Smooth muscle cell of the umbilical artery (primary cell): ENCODE measurements at places on chromosomes 13 and 19. TPM values are rescaled to one million over a fixed set of nuclear protein-coding genes. Genes with fewer than 3 reads are reported as not detected.

Gene PTPRH
- 4.2 and 5.0 TPM in 2 replicates for total RNA-seq

Gene DCLK1
- total RNA-seq, result 4.5 and 7.4 TPM in 2 replicates

Gene PGLYRP1
- not detected in 2 replicates for total RNA-seq

Gene LMTK3
- total RNA-seq, result 1.7 and 2.1 TPM in 2 replicates

Gene FBN3
- total RNA-seq, result not detected in 2 replicates

Gene PROZ
- total RNA-seq, result not detected in 2 replicates

Gene HNRNPUL1
- 60.6 and 119 TPM in 2 replicates for total RNA-seq

Gene CACNG7
- total RNA-seq, result 1.1 and 4.2 TPM in 2 replicates

Gene DIAPH3
- 2.4 and 14.2 TPM in 2 replicates for total RNA-seq

Gene KXD1
- total RNA-seq, result 62.1 and 76.4 TPM in 2 replicates
